A549 treated with CpdA at 1 μM for 4 hours (cell line): ENCODE measurements at places on chromosomes 5 and 9. TPM values are rescaled to one million over a fixed set of nuclear protein-coding genes. Genes with fewer than 3 reads are reported as not detected.

IGIP gene
- 0.91 to 1.2 TPM (median 1.0 TPM) in 5 replicates for total RNA-seq

PSAT1 gene
- total RNA-seq, result 162 to 201 TPM (median 183 TPM) in 5 replicates

NMUR2 gene
- 0.03 to 0.06 TPM (median 0.06 TPM) in 3 of 5 replicates, not detected in the others for total RNA-seq

TRPM3 gene
- total RNA-seq, result not detected in 5 replicates

C9orf153 gene
- total RNA-seq, result 0.27 to 0.37 TPM (median 0.27 TPM) in 3 of 5 replicates, not detected in the others

DMRTA1 gene
- 0.89 to 1.1 TPM (median 0.98 TPM) in 5 replicates for total RNA-seq
